Esophagus muscularis mucosa (tissue), 4 donors: ENCODE measurements at places on chromosomes 4 and X.

- DNase-seq: no peak
These were observed 502.9 kb upstream of the PCDH10 start for GRCh38 chr4:132646186-132646585.

DNA sequence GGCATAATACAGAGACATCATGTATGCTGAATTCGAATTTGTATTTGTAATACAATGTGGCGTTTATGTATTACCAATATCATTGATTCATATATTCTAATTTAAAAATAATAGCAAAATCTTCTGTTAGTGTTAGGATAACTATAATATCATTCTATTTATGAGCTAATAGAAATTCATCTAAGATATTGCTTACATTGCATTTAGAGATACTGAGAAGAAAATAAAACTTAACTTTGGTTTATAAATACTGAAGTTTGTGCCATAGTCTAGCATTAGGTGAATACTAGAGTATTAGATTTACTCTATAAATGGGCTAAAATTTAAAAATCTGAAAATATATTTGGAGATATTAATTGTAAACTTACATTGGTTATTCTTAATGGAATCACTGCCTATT is 1590.6 kb downstream of the PCDH18 start:
- DNase-seq: no peak

GRCh38 chr4:177229331-177229730 is 80.3 kb upstream of the NEIL3 start:
- DNase-seq: no peak

GRCh38 chr4:40337523-40337922 is 2.4 kb downstream of the CHRNA9 start:
- DNase-seq: no peak

- DNase-seq: no peak
These were observed 96.5 kb upstream of the ESX1 start for GRCh38 chrX:104351173-104351769.

- DNase-seq: no peak
These were observed 925.6 kb downstream of the SH3BGRL start for GRCh38 chrX:82127228-82128123.

- no peak for DNase-seq
These were observed 185.9 kb downstream of the CFAP299 start for GRCh38 chr4:80521438-80521837.

DNA sequence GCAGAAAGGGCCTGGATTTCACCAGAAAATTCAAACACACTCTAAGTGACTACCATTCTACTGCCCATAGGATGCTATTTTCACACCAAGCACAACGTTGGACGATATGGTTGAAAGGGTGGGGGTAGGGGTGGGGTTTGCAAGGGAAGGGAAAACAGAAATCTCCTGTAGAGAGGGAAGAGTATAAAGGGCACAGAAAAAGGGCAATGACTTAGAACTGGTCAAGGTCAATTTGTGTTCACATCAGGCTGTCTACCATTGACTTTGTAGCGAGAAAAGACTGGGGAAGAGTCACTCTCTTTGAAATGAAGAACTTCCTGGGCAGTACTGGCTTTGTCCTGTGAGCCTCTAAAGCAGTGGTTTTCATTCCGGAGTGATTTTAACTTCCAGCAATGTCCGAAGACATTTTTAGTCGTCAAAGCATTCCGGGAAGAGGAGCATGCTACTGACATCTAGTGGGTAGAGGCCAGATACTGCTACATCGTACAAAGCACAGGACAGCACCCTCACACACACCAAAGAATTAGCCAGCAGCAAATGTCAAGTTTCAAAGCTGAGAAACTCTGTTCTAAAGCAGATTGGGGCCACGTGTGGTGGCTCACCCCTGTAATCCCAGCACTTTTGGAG is 48.4 kb upstream of the SLC7A3 start:
- DNase-seq: no peak

GRCh38 chrX:103640401-103641155 is 11.8 kb downstream of the TCEAL1 start:
- DNase-seq: no peak
